ENCODE measurements at places on chromosomes 3 and 15.
A peak's percentile ranks its signal among the peaks of the same experiment; 100 is the strongest.

DNA sequence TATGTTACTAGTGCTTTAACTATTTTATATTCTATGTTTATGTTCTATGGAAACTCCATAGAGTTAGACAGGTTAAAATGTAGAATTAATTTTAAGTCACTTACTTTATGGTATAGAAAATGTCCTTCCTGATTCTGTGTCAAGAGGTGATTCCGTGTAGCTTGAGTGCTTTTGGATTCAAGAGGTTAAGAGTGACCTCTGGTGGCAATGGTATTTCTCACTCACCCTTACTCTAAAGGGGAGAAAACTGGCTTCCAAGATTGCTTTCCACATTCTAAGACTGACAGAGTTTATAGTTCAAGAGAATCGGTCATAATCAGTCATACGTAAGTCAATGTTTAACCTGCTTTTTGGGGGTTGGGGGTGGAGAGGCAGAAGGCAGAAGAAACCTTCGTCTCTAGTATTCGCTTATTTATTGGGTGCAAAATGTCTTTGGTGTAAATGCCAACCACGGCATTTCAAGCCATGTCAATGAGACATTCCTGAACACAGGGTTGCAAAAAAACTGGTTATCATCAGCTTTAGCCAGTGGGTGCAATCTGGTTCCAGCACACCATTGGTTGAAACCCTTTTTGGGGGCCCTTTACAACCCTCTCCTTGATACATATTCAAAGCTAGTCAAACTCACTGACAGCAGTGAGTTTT is 92.0 kb upstream of the VGLL3 start:
- DNase-seq: peak; percentile 40

GRCh38 chr15:93703092-93703739 is 528.1 kb upstream of the MCTP2 start:
- no peak for DNase-seq

GRCh38 chr15:40911693-40912092 is 17.4 kb downstream of the VPS18 start:
- DNase-seq: no peak

GRCh38 chr15:48984021-48984710 is 20.4 kb upstream of the SHC4 start:
- no peak for DNase-seq

GRCh38 chr3:170670504-170670903 is 84.6 kb upstream of the SLC7A14 start:
- DNase-seq: no peak

DNA sequence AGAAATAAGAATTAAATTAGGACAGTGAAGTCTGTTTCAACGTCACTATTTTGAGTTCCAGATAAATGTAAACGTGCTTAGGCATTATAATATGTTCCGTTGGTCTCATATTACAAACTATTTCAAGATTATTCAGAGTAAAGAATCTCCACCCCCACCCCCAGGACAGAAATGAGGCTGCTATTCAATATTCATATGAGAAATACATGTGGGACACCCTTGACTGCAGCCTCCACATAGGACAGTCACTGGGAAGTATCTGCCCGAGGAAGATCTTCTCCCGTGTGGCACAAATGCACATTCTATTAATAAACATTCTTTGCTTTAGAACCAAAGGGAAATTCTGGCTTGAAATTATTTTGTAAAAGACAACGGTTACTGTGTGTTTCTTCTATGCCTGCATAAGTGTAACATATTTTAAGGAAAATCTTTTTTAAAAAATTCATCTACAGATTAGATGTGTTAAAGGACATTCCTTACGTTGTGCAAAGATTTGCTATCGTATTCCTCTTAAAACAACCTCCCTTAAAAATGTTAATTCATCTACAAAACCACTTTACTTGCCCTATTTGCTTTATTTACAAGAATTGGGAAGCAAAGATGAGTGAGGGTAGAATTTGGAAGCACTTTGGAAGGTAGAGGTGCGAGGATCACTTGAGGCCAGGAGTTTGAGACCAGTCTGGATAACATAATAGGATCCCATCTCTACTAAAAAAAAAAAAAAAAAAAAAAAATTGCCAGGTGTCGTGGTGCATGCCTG is 148.3 kb upstream of the SOX14 start:
- DNase-seq: no peak

DNA sequence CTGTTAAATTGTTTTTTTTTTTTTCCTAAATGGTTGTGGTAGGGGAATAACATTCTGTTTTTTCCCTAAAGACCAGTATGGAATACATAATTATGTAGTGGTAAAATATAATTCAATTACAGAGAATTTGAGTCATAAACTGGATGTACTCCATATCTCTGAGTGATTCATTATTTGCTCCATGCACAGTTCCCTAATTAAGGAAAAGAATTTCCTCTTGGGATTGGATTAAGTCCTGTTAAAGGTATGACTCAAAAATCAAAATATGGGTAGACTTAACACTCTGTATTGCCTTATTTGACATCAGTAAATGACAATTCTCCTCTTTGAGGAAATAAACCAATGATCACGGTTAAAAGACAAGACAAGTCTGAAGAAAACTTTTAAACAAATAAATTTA is 78.0 kb upstream of the KCNH8 start:
- DNase-seq: no peak

GRCh38 chr15:42695527-42696071 is 41.3 kb downstream of the CDAN1 start:
- no peak for DNase-seq

DNA sequence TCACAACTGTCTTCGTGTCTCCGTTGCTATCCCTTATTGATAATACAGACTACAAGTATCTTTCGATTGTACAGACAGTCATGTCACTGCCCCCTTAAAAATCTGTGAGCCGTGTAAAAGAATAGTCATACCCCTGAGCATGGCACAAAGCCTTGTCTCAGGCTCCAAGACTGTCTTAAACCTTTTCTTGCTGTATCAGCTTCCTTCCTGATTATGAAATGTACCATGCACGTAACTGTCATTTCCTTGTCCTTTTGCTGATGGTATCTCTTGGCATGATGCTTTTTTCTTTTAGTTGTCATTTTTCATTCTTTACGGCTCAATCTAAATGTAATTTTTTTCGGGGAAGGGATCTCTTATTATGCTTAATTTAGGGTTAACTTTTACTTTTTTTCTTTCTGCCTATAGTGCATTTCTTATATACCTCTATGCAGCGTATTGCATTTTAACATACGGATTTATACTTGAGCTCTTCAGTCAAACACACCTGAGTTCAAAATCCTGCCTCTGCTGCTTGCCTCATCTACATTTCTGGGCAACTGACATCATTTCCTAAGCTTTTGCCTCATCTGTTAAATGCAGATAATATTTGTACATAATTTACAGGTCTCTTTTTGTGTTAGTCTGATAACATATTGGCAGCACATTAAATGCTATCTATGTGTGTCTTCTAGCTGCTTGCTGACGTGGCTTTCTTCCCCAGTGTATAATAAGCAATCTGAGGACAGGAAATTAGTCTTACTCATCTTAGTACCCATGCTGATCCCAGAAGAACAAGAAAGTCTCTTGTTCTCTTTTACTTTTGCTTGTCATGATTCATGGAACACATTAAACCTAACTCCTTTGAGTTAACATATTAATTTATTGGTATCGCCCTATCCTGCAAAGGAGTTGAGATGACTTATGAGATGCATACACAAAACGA is 57.3 kb downstream of the ROBO2 start:
- DNase-seq: no peak

GRCh38 chr3:152185891-152186630 is 82.7 kb upstream of the MBNL1 start:
- DNase-seq: no peak

- peak; percentile 40 for DNase-seq
Observed at GRCh38 chr3:105513042-105513441, 146.3 kb downstream of the ALCAM start.

DNA sequence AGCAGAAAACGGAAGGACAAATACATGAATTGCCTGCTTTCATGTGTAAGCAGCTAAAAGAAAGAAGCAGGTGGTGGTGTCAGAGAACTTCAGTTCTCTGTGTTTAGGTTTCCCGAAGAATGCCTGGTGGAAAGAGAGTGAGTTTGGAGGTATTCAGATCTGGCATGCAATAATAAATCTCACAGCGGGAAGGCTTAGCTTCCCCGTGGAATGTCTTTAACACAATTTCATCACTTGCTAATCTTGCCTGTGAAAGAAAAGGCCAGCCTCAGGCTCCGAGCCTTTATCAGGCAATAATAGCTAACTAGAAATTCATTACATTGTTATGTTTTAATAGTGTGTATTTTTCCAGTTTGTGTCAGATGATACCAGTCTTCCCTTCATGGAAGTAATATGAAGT is 220.3 kb downstream of the PDZRN3 start:
- no peak for DNase-seq

- DNase-seq: no peak
Observed at GRCh38 chr3:53680028-53680427, 166.2 kb downstream of the CHDH start.

GRCh38 chr3:105512061-105512460 is 145.4 kb downstream of the ALCAM start:
- DNase-seq: no peak

- DNase-seq: no peak
Observed at GRCh38 chr15:26870346-26870745, 3.5 kb downstream of the GABRA5 start.

- no peak for DNase-seq
Observed at GRCh38 chr15:49901321-49901720, 217.7 kb downstream of the ATP8B4 start.

DNA sequence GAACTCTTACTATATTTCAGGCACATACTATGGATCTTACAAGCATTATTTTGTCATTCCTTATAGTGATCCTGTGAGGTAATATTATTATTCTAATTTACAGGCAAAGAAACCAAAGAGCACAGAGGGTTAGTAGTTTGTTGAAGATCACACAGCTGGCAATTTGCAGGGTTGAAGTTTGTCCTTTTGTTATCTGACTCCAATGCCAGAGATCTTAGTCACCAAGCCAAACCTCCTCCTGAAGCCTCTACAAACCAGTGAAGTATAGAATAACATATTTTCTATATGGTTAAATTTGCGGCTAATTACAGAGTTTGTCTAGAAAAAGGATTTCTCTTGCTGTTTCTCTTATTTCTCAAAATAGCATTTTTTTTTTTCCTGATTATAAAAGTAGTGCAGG is 11.2 kb downstream of the ISLR2 start:
- no peak for DNase-seq

- peak; percentile 21 for DNase-seq
Observed at GRCh38 chr3:142366434-142366833, 81.4 kb downstream of the XRN1 start.

DNA sequence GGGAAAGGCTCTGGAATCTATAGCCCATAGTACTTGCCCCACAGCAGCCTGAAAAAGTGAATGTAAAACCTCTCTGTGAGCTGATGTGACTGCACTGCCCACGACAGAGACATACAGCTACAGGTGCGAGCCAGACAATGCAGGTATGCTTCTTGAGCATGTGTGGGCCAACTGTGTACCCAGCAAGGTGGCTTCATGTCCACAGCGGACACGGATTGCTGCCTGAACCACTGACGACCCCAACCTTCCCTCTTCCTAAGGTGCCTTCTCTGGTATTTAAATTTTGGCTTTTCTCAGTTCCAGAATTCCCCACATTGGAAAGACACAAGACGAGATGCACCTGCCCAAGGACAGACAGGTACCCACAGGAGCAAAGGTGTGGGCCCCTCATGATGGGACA is 65.8 kb downstream of the SCN5A start:
- no peak for DNase-seq

- DNase-seq: no peak
Observed at GRCh38 chr15:55658886-55659285, 70.7 kb upstream of the PYGO1 start.

DNA sequence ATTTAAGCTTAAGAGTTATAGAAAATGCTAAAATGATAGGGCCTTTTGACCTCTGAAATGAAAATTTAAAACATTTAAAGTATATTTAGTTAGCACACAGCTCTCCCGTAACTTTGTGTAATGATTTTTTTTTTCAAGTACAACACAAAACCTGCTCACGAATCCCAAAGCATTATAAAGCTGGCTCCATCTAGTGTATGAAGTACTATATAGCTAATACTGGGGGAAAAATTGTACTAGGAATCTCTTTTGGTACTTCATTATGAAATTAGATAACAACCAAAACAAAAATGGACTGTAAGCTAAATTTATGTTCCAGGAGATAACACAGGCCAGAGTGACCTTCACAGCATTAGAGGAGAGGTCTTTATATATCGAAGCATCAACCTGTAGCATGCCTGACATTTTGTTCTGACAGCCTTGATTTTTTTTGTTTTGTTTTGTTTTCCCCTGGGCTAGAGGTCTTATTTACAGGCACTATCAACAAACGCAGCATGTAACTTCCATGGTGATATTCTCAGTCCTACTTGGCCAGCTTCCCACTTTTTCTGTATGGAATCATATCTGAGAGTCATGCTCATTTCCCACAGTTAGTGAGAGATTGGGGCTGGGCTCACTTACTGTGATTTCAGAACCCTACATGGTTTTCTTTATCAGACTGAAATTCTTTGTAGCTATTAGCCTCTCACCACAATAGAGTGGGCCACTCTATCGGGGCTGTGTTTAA is 116.3 kb downstream of the MITF start:
- DNase-seq: peak; percentile 63

DNA sequence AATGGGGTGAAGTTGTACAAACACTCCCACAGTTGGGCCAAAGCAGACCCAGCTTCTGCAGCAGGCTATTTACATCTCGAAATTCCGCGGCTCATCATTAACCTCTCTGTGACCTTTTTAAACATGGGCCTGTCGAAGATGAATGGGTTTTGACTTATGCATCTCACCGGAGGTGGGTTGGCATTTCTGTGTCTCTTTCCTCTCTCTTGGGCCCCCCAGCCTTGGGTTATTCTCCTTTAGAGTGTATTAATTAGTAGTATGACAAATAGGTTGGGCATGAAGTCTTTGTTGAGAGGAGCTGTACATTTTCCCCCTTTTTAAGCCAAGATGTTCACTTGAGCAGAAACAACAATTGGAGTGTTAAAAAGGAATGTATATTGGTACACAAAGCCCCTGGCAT is 9.8 kb downstream of the SMAD6 start:
- DNase-seq: no peak

DNA sequence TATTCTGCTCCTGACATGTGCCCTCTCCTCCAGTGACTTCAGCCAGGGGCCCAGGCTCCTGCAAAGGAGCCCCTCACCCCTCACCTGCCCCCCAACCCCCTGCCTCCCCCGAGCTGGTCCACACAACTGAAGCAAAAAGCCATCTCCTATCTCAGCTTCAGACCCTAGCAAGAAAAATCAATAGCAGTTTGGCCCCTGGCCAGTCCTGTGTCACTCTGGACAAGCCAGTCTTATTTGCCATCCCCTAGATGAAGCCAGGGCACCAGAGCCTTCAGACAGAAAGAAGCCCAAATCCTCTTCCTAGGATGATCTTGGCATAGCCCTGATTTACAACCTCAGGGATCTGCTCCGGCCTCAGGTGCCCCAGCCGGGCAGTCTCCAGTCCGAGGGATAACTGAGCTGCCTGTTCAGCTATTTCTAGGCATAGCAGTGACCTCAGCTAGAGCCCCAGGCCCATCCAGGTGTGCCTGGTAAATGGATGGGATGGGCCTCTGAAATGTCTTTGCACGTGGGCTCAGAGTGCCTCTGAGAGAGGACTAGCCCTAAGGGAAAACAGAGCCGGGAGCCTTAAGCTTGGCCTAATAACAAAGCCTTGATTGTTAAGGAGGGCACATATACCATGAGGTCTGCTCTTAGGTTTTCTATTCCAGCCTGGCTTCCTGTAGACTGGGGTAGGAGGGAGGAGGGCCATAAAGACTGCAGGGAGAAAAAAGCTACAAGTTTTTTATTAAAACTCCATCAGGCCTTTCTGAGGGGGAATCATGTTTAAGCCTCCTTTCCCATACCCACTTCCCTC is 242.0 kb downstream of the SHQ1 start:
- DNase-seq: no peak
